Caco-2 (cell line): ENCODE measurements at places on chromosomes 7 and 10. TPM values are rescaled to one million over a fixed set of nuclear protein-coding genes. Genes with fewer than 3 reads are reported as not detected.
A peak's percentile ranks its signal among the peaks of the same experiment; 100 is the strongest.

GRCh38 chr7:8982338-8982992 is 549.1 kb downstream of the NXPH1 start:
- no peak overlapping the region for H3K27ac ChIP-seq
- no peaks in the 10 kb centered on the region for H3K4me1 ChIP-seq
- no peak overlapping the region for H3K4me3 ChIP-seq
- no peaks in the 10 kb centered on the region for H3K36me3 ChIP-seq

GRCh38 chr10:69439350-69439739 is 11.9 kb upstream of the TSPAN15 start:
- peak overlapping the region; percentile 86 for H3K27ac ChIP-seq
- DNase-seq = no peak
- H3K27me3 ChIP-seq = no peaks in the 10 kb centered on the region
- peaks cover 35% of the 10 kb centered on the region for H3K4me1 ChIP-seq

DNA sequence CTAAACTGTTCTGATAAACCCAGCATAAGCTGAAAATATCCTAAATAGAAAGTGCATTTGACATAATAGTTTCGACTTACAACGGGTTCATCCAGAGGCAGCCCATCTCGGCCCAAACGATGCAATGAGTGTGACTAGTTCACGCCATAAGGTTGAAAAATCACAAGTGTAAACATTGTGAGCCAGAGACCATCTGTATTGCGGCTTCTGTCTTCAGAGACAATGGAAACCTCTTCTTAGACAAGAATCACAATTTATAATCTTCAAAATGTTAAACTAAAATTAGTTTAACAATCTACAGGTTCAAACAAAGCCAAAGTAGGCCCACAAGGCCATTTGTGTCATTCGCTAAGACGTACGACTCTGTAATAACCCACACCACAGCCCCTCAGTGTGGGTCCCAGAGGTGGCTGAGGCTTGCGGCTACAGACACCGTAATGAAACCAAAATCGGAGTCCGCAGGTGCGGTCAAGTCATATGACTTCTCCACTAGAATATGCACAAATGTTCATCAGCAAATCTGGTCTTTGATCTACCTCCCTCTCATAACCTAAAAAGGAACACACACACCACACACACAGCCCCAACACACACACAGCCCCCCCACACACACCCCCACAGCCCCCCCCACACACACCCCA is 81.8 kb downstream of the DIP2C start:
- no peak overlapping the region for H3K4me3 ChIP-seq
- H3K27me3 ChIP-seq = no peaks in the 10 kb centered on the region
- peaks cover 2% of the 10 kb centered on the region for H3K4me1 ChIP-seq
- no peak overlapping the region for H3K27ac ChIP-seq

DNA sequence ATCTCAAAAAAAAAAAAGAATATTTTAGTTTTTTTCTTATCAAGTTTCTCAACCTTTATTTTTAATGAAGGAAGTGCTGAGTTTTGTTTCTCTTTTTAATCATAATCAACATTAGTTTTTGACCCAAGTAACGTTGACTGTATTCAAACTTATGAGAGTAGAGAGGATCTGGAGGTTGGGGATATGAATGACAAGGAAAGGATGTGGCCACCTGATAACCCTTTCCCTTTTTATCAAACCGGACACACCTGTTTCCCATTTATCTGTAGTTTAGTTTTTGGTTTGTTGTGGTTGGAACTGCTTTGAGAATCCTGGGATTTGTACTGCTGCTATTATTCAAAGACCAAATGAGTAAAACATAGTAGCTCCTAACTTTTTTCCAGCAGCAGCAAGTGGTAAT is 38.6 kb downstream of the HACD1 start:
- no peak for DNase-seq
- no peak overlapping the region for H3K27ac ChIP-seq
- H3K36me3 ChIP-seq = no peaks in the 10 kb centered on the region
- no peaks in the 10 kb centered on the region; the same call in 1 of the 2 replicates for H3K27me3 ChIP-seq
- H3K4me3 ChIP-seq = no peak overlapping the region
- H3K4me1 ChIP-seq = no peaks in the 10 kb centered on the region

Gene NUDCD3
- total RNA-seq = 103 and 116 TPM in 2 replicates

DNA sequence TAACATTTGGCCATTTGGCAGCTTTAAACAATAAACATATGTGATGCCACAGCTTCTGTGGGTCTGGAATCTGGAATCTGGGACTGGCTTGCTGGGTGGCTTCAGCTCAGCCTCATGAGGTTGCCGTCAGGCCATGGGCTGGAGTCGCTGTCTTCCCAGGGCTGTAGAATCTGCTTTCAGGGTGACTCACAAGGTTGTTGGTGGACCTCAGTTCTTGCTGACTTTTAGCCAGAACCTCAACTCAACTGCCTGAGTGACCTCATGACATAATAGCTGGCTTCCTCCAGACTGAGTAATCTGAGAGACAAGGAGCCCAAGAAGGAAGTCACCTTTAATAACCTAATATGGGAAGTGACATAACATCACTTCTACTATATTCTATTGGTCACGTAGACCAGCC is 44.6 kb upstream of the TSPAN13 start:
- no peaks in the 10 kb centered on the region for H3K4me1 ChIP-seq
- peaks cover 1% of the 10 kb centered on the region for H3K36me3 ChIP-seq
- H3K4me3 ChIP-seq = no peak overlapping the region
- H3K27ac ChIP-seq = no peak overlapping the region

Gene CPVL
- total RNA-seq = 108 and 109 TPM in 2 replicates

DNA sequence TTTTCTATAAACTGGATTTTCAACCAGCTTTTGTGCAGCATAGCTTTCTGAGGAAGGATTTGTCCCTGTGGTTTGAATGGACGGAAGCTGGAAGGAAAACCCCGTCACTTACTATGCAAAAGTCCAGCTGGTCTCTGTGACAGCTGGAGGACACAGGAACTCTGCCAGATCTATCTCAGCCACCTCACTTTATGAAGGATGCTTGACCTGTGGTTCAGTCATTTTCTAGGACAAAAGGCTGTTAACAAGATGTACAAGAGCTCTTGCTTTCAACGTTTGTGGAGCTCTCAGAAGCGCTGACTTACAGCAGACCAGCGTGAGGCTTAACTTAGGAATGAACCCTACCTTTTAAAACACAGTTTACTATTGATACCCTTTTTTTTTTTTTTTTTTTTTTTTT is 90.8 kb downstream of the CREM start:
- no peak overlapping the region for H3K4me3 ChIP-seq
- peaks cover 5% of the 10 kb centered on the region; the same call in 1 of the 2 replicates for H3K4me1 ChIP-seq
- no peak for DNase-seq
- H3K36me3 ChIP-seq = no peaks in the 10 kb centered on the region
- H3K27ac ChIP-seq = no peak overlapping the region

GRCh38 chr7:156865493-156865892 is 27.5 kb downstream of the LMBR1 start:
- H3K27me3 ChIP-seq = no peaks in the 10 kb centered on the region
- no peak overlapping the region for H3K27ac ChIP-seq
- no peaks in the 10 kb centered on the region for H3K4me1 ChIP-seq

DNA sequence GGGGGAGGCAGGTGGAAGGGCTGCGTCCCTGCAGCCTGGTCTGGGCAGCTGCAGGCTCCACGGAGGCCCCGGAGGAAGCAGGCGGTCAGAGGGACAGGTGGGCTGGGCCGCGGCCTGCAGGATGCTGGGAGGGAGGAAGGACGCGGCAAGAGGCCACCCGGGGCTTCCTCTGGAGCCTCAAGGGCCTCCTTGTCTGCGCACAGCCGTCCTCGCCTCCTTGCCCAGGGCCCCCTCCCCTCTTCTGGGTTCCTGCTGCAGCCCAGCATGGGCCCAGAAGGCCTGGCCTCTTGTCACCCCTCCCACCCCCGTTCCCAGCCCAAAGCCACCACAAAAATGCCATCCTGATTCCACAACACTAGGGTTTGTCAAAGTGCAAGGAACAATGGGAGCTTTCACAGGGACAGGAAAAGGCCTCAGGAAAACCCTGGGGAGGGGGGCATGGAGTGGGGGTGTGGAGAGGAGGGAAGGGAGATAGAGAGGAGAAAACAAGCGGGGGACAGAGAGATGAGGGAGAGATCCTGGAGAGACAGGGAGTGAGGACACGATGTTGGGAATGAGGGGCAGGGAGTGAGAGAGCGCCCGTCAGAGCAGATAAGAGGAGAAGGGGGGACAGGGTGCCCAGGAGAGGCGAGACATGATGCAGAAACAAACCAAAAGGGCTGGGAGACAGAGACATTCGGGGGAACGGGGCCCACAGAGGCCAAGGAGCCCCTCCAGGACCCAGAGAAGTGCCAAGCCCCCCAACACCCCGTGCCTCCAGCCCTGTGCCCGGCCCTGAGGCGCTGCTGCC is 41.8 kb downstream of the ZCCHC24 start:
- no peaks in the 10 kb centered on the region for H3K36me3 ChIP-seq
- H3K27ac ChIP-seq = no peak overlapping the region
- DNase-seq = no peak
- no peak overlapping the region for H3K4me3 ChIP-seq
- no peaks in the 10 kb centered on the region for H3K4me1 ChIP-seq

- H3K4me1 ChIP-seq = no peaks in the 10 kb centered on the region
- no peak for DNase-seq
- no peak overlapping the region for H3K27ac ChIP-seq
- no peak overlapping the region for H3K4me3 ChIP-seq
Measured at GRCh38 chr7:106629516-106629915, 31.4 kb downstream of the CCDC71L start.
